ENCODE measurements at places on chromosomes 16 and 17. TPM values are rescaled to one million over a fixed set of nuclear protein-coding genes. Genes with fewer than 3 reads are reported as not detected.
A peak's percentile ranks its signal among the peaks of the same experiment; 100 is the strongest.

Gene DBNDD1
- total RNA-seq = 1.3 TPM

- no peaks in the 10 kb centered on the region for H3K36me3 ChIP-seq
- H3K27ac ChIP-seq = no peak overlapping the region
- H3K27me3 ChIP-seq = no peaks in the 10 kb centered on the region
- H3K4me3 ChIP-seq = no peak overlapping the region
- DNase-seq = no peak
Observed at GRCh38 chr16:77956231-77956630, 66.1 kb upstream of the CLEC3A start.

- no peak overlapping the region for H3K4me3 ChIP-seq
- no peaks in the 10 kb centered on the region for H3K27me3 ChIP-seq
- DNase-seq = no peak
- H3K36me3 ChIP-seq = no peaks in the 10 kb centered on the region
- H3K4me1 ChIP-seq = no peaks in the 10 kb centered on the region
Observed at GRCh38 chr16:16867973-16868372, 489.0 kb downstream of the NPIPA7 start.

- H3K27me3 ChIP-seq = no peaks in the 10 kb centered on the region
- H3K27ac ChIP-seq = no peak overlapping the region
- DNase-seq = no peak
- no peak overlapping the region for H3K4me3 ChIP-seq
Observed at GRCh38 chr17:28777178-28777577, 33.4 kb downstream of the TRAF4 start.

Gene ACSM2A
- not detected for total RNA-seq

Gene CHRNE
- total RNA-seq = not detected

Gene RND2
- 0.03 TPM for total RNA-seq

GRCh38 chr17:76943781-76944213 lies 75.6 kb downstream of the MGAT5B start:
- peaks cover 83% of the 10 kb centered on the region for H3K36me3 ChIP-seq
- no peak overlapping the region for H3K27ac ChIP-seq
- no peaks in the 10 kb centered on the region for H3K4me1 ChIP-seq
- DNase-seq = no peak

Gene EFNB3
- total RNA-seq = not detected

Gene GAST
- total RNA-seq = not detected

Gene JPT1
- 340 TPM for total RNA-seq

DNA sequence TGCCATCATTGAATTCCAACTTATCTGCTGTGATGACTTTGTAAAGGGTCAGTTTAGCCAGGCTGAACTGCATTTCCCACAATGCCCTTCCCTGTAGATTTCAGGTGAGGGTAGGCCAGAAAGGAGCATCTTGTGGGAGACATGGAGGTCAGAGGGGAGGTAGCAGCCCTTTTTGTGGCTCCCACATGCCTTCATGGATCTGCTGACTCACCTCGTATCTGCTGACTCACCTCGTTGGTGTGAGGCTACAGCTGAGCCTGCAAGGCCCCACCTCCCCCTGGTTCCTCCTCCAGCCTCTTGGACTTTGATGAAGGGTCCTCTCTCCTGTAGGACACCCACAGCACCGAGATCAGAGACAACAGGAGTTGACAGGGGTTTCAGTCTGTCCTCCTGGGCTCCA lies 102.5 kb downstream of the SALL1 start:
- no peak overlapping the region for H3K4me3 ChIP-seq
- H3K4me1 ChIP-seq = no peaks in the 10 kb centered on the region
- H3K36me3 ChIP-seq = no peaks in the 10 kb centered on the region
- no peaks in the 10 kb centered on the region for H3K27me3 ChIP-seq
- no peak overlapping the region for H3K27ac ChIP-seq

Gene PPY
- not detected for total RNA-seq

- no peak overlapping the region for H3K27ac ChIP-seq
- DNase-seq = no peak
- no peaks in the 10 kb centered on the region for H3K4me1 ChIP-seq
Observed at GRCh38 chr16:21208446-21209230, 2.7 kb downstream of the ZP2 start.

GRCh38 chr16:81494888-81495287 lies 50.3 kb downstream of the CMIP start:
- no peaks in the 10 kb centered on the region for H3K27me3 ChIP-seq
- no peak for DNase-seq
- H3K36me3 ChIP-seq = no peaks in the 10 kb centered on the region

DNA sequence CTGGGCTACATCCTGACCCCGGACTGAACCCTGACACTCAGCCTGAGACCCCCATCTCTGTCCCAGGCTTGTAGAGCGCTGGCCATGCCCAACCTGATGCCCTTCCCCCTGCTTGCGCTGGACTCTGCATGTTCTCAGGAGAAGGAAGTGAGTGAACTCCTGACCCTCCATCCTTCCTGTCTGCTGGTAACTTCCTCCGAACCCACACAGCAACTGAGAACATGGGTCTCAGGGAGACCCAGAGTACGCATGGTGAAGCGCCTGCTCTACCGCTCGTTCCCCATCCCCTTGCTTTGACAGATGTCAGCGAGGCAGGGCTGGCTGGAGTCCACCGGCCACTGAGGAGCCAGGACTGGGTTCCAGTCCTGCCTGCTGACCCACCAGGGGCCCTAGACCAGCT lies 6.1 kb downstream of the CAMKK1 start:
- H3K36me3 ChIP-seq = peaks cover 51% of the 10 kb centered on the region
- DNase-seq = no peak
- no peak overlapping the region for H3K4me3 ChIP-seq
- H3K4me1 ChIP-seq = peaks cover 72% of the 10 kb centered on the region

Gene CCDC182
- not detected for total RNA-seq

GRCh38 chr17:40264458-40265185 lies 23.1 kb upstream of the CDC6 start:
- no peaks in the 10 kb centered on the region for H3K27me3 ChIP-seq
- H3K27ac ChIP-seq = no peak overlapping the region
- no peak for DNase-seq
- H3K4me3 ChIP-seq = no peak overlapping the region

DNA sequence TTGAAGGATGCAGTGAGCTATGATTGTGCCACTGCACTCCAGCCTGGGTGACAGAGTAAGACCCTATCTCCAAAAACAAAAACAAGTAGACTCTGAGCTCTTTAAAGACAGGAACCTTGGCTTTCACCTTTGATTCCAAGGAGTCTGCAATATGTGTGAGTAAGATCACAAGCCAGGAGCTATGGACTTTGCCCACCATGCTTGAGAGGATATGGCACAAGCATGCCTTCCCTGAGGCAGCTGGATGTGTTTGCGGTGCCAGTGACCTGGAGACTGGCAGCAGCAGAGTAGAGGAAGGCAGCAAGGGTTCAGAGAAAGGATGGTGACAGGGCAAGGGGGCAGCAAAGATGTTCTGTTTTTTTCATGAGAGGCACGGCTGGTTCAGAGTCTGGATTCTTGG lies 14.5 kb upstream of the PRKCA start:
- no peak overlapping the region for H3K4me3 ChIP-seq
- no peaks in the 10 kb centered on the region for H3K27me3 ChIP-seq
- no peak overlapping the region for H3K27ac ChIP-seq
- DNase-seq = no peak
- peaks cover 23% of the 10 kb centered on the region for H3K4me1 ChIP-seq

DNA sequence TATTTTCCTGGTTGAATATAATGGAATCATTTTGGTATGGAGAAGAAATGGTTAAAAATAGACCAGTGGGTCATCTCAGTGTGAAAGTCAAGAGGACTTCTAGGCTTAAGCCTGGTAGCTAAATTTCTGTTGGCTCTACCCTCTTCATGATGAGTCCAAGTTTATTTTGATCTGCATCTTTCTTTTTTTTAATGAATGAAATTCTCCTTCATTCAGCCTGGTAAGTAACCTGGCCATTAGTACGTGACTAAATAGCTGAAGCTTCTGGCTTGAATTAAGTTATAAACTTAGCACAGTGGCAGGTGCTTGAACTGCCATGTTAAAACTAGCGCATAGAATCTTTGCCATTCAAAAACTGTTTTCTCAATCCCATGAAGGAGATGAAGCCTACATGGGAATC lies 28.0 kb downstream of the NF1 start:
- H3K4me1 ChIP-seq = no peaks in the 10 kb centered on the region
- no peak for DNase-seq
- H3K27me3 ChIP-seq = no peaks in the 10 kb centered on the region

DNA sequence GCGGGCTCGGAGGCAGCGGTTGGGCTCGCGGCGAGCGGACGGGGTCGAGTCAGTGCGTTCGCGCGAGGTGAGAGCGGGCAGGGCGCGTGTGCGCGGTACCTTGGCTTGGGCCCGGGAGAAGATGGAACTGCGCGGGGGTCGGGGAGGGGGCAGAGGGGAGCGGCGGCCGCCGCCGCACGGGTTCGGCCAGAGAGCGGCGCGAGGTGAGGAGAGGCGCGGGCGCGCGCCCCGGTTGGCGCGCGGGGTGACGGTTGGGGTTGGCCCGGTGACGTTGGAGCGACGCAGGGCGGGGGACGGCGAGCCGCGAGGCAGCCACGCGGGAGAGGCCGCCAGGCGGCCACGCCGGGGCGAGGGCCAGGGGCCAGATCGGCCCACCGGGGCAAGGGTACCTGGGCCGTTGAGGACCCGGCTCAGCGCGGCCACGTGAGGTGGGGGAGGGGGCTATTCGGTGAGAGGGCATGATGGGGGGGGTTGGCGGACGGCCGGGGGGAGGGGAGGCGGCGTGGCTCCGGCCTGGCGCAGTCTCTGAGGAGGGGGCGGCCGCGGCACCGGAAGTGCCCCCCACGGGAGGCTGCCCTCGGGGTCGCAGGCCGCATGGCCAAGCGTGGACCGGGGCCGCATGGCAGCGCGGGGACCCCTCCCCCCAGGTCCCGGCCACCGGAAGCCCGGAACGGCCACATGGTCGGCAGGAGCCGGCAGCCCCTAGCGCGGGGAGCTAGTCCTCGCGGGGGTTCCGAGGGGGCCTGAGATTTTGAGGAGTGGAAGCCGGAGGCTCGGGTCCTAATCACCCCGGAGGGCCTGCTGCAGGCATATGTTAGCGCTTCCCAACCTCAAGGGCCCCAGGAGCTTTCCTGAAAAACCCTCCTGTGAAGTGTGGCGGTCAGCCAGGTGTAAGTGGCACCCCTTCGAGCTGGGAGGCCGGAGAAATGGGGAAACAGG lies 527 bp downstream of the EIF5A start:
- H3K36me3 ChIP-seq = peaks cover 47% of the 10 kb centered on the region
- H3K4me3 ChIP-seq = peak overlapping the region; percentile 74
- peak overlapping the region; percentile 85 for H3K27ac ChIP-seq
- H3K27me3 ChIP-seq = no peaks in the 10 kb centered on the region
- DNase-seq = peak; percentile 17

Gene PABPN1L
- not detected for total RNA-seq

DNA sequence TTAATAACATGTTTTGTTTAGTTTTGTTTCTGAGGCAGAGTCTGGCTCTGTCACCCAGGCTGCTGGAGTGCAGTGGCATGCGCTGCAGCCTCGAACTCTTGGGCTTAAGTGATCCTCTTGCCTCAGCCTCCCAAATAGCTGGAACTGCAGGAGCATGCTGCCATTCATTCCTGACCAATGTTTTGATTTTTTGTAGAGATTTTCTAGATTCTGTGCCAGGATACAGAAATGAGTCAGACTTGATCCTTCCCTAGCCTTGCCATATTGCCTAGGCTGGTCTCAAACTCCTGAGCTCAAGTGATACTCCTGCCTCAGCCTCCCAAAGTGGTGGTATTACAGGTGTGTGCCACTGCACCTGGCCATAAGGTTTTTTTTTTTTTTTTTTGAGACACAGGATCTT lies 17.7 kb downstream of the TAOK1 start:
- H3K4me1 ChIP-seq = peaks cover 9% of the 10 kb centered on the region
- H3K27me3 ChIP-seq = no peaks in the 10 kb centered on the region
- no peak overlapping the region for H3K4me3 ChIP-seq
- no peak overlapping the region for H3K27ac ChIP-seq

DNA sequence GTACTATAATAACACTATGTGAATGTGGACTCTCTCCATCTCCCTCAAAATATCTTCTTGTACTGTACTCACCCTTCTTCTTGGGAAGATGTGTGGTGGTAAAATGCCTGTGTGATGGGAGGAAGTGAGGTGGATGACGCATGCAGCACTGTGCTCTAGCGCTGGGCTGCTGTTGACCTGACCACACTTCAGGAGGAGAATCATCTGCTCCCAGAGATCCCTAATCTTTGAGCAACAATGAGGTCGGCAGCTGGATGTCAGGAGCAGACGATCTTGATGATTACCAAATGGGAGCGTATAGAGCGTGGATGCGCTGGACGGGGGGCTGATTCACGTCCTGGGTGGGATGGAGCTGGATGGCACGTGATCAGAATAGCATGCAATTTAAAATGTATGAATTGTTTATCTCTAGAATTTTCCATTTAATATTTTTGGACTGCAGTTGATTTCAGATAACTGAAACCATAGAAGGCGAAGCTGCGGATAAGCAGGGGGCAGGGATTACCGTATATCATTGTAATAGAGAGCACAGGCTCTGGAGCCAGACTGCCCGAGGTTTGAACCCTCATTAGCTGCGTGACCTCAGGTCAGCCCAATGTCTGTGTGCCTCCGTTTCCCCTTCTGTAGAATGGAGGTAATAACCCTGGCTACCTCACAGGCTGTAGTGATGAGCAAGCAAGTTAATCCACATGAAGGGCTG lies 23.7 kb upstream of the CYLD start:
- H3K36me3 ChIP-seq = no peaks in the 10 kb centered on the region
- H3K27ac ChIP-seq = no peak overlapping the region
- no peaks in the 10 kb centered on the region for H3K27me3 ChIP-seq
- DNase-seq = no peak
- no peak overlapping the region for H3K4me3 ChIP-seq

Gene SLC22A31
- not detected for total RNA-seq

DNA sequence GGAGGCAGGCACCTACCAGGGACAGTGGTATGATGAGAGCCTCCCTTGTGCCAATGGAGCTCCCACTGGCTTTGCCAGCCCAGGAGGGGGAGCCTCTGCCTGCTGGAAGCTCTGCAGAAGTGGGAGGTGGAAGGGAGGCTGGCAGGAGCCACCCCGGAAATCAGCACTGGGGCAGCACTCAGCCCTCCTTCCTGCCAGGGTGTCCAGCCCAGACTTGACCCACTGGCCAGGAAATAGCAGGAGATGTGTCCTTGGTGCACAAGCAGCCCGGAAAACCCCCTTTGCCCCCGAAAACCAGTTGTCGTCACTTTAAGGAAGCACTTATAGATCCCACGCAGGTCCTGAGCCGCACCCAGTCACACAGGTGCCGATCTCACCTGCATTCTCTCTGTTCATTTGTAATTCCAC lies 49.3 kb upstream of the CACNG4 start:
- H3K27ac ChIP-seq = no peak overlapping the region
- peak; percentile 44 for DNase-seq

DNA sequence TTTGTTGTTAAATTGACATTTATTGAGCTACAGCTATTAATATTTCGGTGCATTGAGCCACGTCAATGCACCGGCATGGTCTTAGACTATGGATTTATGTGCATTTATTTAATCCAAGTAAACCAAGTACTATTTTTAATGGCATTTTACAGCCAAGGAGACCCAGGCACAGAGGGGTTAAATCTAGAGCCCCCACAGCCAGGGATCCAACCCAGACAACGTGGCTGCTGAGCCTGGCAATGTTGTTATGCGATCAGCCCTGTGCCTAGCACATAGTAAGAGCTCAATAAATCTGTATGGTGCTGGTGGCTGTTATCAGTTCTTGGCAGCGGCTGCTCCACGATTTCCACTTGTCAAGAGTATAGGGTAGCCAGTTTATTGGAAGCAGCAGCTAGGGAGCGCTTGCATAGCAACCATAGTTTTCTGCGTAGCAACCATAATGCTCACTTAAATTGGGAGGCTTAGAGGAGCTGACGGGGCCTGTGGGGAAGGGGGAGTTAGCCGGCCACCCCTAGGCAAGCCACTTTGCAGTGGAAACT lies 541 bp upstream of the RBBP6 start:
- peaks cover 32% of the 10 kb centered on the region for H3K36me3 ChIP-seq
- no peak for DNase-seq
- peak overlapping the region; percentile 96 for H3K27ac ChIP-seq

Data from SJSA1 (cell line).